Central memory CD8-positive, alpha-beta T cell (primary cell): ENCODE measurements at places on chromosomes 16 and 17.

DNA sequence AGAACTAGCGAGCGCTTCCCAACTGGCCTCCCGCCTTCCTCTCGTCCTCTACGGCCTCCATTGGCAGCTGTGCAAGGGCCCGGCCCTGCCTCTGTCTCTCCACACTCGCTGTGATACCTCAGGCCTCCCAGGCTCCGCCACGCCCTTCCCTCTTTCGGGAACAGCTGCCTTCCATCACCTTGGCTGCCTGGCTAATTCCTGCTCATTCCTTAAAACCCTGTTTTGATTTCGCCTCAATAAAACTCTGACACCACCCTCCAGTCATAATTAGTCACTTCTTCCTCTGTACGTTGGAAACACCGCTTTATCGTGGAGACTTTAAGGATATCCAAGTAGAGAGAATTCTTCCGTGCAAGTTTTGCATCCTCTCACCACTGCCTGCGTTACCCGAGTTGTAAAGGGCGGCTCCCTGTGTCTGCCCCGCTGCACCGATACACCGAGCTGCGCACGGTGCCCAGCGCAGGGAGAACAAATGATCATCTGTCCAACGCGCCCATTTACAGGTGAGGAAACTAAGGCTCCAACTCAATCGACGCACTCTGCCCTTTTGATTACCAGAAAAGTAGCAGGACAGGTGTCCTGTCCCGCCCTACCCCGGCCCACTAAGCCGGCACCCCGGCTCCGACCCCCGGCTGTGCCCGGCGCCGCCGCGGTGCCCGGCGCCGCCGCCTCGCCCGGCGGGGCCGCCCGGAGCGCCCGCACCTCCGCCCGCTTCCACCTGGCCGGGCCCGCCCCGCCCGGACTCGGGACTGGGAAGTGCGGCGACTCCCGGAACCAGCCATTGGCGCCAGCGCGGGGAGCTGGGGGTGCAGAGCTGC, 139.7 kb downstream of the SEC14L1 start:
- no peak for DNase-seq

DNA sequence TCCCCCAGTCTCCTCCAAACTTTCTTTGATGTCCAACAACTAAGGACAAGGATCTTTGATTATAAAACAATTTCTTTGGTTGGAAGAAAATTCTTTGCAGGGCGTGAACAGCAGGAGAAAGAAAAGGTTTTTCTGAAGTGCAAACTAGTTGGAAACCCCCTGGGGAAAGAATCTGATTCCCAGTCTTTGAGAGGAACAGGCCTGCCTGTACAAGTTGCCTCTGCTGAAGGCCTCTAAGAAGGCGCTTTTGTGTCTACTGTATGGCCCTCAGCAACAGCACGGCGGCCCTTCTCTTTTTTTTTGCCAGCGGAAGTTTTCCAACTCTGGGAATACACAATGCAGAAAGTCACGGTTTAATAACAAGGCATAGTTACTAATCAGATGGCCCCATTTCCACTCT, 14.0 kb downstream of the RNF43 start:
- DNase-seq, result no peak

GRCh38 chr17:47274319-47275069, 20.9 kb downstream of the ITGB3 start:
- DNase-seq, result no peak

GRCh38 chr17:12388226-12388625, 277.5 kb upstream of the MYOCD start:
- DNase-seq, result no peak

GRCh38 chr17:19285213-19285900, 48.2 kb downstream of the EPN2 start:
- DNase-seq, result no peak

DNA sequence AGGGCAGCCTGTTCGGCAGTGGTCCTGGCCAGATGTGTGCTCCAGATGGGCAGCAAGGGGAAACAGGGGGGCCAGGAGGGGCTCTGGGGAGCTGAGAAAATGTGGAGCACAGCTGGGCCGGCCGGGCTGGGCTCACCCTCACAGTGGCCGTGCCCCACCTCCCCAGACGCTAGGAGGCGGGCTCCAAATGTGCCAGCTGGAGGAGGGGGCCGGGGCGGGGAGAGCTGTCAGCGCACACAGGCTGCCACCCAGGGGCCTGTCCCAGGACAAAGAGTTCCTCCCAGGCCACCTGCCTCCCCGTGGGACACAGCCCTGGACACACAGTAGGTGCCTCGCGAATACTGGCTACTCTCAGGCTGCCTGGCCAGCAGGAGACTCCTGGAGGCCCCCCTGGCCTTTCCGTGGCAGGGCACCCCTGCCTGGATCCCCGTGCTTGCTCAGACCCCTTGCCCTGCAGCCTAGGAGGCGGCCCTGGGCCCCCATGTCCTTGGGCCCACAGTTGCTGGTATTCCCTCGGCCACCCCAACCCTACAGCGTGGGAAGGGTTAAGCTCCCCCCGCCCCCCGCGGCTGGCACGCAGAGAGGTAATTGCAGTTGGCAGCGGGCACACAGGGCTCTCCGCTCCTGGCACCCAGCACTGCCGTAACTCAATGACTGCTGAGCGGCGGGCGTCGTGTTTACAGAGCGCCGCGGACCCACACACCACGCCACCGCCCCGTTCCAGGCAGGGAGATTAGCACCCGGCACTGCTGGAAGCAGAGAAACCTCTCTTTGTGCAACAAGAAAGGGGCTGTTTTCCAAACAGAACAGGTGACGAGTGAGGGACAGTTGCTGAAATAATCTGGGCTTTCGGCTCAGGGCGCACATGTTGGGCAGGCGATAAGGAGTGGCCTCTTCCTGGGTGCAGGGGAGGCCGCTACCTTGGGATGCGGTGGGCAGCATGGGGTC, 32.2 kb downstream of the BAHCC1 start:
- no peak for DNase-seq
